ENCODE measurements at places on chromosomes 4 and X. TPM values are rescaled to one million over a fixed set of nuclear protein-coding genes. Genes with fewer than 3 reads are reported as not detected.

- no peak for DNase-seq
Observed at GRCh38 chr4:110084154-110084553, 114.3 kb downstream of the ELOVL6 start.

DNA sequence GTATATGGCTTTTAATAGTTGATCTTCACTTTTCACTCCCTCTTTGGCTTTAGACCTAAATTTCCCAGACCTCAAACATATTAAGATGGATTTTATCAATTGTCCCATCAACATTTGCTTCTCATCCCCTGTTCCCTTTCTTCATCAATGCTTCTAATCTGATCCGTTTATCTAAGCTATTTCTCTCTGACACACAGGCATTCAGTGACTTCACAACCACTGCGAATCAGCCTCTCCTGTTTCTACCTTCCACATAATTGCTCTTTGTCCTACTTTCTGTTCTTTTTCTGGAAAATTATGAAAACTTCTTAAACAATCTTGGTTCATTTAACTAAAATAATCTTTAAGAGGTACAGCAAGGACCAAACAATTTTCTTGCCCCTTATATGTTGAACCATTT lies 115.2 kb downstream of the GLRA3 start:
- DNase-seq, result no peak

Gene CT55
- not detected for total RNA-seq

DNA sequence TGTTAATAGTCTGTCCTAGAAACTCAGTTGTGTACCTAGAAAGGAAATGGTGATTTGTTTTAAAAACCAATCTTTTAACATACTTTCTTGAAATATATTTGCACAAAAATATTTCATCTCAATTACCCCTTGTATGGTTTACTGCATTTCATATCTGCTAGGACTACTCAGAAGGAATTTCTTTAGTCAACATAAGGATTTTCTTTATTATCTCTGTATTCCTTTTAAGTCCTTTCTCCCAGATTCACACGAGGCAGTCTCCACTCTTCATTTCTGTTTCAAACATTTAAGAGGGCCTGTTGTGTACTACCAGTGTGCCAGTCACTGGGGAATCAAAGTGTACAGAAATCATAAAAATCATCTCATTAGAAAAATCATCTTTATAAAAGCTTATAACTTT lies 28.8 kb downstream of the NFKB1 start:
- no peak for DNase-seq

DNA sequence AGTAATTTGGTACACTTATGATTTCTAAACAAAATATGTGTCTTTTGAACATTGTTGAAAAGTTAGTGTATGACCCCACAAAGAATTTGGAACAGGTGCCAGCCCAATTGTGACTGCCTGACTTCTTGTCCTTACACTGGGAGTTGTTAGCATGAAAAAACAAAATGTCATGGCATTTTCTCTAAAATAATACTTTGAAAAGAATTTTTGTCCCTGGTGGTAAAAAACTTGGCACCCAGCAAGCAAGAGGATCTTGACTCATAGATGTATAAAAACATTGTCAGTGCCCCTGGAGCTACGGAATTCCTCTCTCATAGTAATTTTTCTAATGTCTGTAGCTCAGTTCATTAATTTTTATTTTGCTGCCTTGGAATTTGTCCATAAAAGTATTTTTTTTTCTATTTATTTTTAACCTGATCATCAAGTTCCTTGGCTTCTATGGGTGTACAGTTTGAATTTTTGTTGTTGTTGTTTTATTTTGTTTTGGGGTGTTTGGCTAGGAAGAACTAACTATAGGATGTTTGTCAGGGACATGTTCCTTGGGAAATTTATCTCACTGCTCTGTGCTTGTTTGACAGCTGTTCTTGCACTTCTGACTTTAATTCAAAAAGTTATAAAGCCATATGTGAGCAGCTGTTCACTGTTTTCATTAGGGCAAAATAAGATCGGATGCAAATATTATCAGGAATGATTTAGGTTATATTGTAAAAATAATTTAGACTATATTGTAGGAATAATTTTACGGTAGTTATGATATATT lies 95.4 kb upstream of the NUDT6 start:
- no peak for DNase-seq

- no peak for DNase-seq
Observed at GRCh38 chr4:185811509-185812364, at the start of gene SORBS2. SORBS2 (minus strand) TSS chr4:185812194; CDS start chr4:185690571, 121,623 bp downstream.

Gene F8A1
- 77.0 TPM for total RNA-seq

- no peak for DNase-seq
Observed at GRCh38 chrX:130771230-130771629, 131.8 kb downstream of the ENOX2 start.

- DNase-seq, result no peak
Observed at GRCh38 chr4:16752150-16752549, 146.3 kb downstream of the LDB2 start.

Gene MAGEB1
- not detected for total RNA-seq

- no peak for DNase-seq
Observed at GRCh38 chr4:163200727-163201349, 34.1 kb upstream of the NAF1 start.

Measured in ascending aorta (tissue), 2 donors.